PC-9 (cell line): ENCODE measurements at places on chromosomes 6 and 20.

DNA sequence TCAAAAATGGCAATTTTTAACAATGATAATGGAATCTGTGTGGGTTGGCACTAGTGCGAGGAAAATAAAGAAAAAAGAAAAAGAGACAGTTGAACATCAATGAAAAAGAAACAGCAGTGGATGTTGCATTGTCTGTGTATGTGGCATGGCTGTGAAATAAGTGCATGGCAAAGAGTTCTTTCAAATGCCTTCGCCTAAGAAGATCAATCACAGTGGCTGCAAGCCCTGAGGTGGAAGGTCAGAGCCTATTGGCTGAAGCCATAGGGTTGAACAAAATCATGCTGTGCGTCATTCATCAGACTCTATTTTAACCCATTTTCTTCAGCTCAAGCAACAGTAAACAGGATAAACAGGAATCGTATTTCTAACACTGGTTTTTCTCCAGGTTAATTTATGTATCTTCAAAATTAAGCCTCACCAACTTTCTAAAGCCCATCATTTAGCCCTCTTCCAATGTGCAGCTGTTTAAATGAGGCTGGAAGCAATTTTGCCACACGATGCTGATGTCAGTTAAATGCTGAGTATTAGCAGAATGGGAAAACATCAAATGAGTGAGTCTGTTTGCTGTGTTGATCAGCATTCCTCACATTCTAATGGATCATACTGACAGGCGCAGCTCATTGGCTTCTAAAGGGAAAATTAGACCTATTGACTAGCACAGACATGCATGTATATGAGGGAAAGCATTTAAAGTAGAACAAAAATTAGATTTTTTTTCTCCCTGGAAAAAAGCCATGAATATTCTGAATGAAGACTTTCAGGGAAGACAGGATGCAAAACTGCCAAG is 955.9 kb upstream of the EYS start:
- no peak for DNase-seq

GRCh38 chr20:641516-641875 is 11.5 kb downstream of the SRXN1 start:
- DNase-seq: no peak

DNA sequence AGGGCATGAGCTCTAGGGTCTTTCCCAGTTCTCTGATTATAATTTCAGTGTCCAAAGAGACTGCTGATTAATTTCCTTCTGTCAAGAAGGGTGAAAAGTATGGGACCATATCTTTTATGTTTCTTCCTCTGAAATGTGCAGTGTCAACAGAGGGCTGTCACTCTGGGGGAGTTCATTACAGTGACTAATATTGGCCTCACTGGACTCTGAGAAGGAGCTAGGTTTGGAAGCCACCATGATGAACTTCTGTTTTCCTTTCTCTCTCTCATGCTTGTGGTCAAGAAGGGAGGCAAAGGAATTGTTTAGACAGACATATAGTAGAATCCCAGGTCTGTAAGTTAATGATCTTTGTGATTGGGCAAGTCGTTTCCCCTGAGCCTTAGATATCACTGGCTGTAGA is 41.8 kb upstream of the BMP6 start:
- no peak for DNase-seq

DNA sequence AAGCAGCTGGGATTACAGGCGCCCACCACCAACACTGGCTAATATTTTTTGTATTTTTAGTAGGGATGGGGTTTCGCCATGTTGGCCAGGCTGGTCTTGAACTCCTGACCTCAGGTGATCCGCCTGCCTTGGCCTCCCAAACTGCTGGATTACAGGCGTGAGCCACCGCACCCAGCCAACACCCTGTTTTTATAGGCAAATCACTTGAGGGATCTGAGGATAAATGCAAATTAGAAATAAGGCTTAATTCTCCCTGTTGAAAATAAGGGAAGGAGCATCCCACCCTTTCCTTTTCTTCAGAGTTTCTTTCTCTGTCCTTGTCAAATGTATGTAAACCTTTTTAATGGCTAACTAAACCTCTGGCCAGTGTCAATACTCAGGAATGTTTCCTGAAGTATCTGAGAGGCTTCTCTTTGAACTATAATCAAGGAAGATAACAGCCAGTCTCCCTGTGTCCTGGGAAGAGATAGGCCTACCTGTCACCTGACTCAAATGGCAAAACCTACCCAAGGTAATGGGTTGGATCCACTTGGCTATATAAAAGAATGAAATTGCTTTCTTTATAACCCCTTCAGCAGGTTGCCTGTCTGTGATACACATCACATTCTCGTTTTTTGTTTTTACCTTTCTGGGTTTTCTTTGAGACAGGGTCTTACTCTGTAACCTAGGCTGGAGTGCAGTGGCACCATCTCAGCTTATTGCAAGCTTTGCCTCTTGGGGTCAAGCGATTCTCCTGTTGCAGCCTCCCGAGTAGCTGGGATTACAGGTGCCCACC is 64.5 kb upstream of the TNFAIP3 start:
- no peak for DNase-seq

GRCh38 chr20:34949120-34949519 is 6.5 kb downstream of the GSS start:
- DNase-seq: no peak
